ENCODE measurements at places on chromosomes 7 and 10.

DNA sequence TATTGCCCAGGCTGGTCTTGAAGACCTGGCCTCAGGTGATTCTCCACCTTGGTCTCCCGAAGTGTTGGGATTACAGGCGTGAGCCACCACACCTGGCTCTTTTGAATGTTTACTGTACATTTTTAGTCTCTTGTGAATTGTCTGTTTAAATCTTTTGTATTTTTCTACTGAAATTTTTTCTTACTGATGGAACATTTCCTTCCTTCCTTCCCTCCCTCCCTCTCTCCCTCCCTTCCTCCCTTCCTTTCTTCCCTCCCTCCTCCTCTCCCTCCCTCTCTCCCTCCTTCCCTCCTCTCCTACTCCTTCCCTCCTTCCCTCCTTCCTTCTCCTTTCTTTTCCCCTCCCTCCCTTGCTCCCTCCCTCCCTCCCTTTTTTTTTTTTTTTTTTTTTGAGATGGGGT is 58.0 kb downstream of the DAGLB start:
- no peaks in the 10 kb centered on the region for H3K4me1 ChIP-seq
- peaks cover 78% of the 10 kb centered on the region for H3K36me3 ChIP-seq
- no peak overlapping the region for H3K4me3 ChIP-seq
- no peak for DNase-seq
- H3K27me3 ChIP-seq: no peaks in the 10 kb centered on the region

GRCh38 chr10:125149036-125149679 is 11.2 kb downstream of the CTBP2 start:
- no peak for DNase-seq
- no peak overlapping the region for H3K27ac ChIP-seq
- no peaks in the 10 kb centered on the region for H3K4me1 ChIP-seq
- peaks cover 12% of the 10 kb centered on the region for H3K36me3 ChIP-seq
- no peaks in the 10 kb centered on the region for H3K27me3 ChIP-seq

- no peak overlapping the region for H3K4me3 ChIP-seq
- DNase-seq: no peak
- no peaks in the 10 kb centered on the region for H3K4me1 ChIP-seq
- no peaks in the 10 kb centered on the region for H3K36me3 ChIP-seq
- no peaks in the 10 kb centered on the region for H3K27me3 ChIP-seq
Measured at GRCh38 chr10:66823301-66823700, 102.5 kb upstream of the LRRTM3 start.

- no peak overlapping the region for H3K4me3 ChIP-seq
- H3K27me3 ChIP-seq: no peaks in the 10 kb centered on the region
- DNase-seq: no peak
- no peak overlapping the region for H3K27ac ChIP-seq
- H3K4me1 ChIP-seq: peaks cover 19% of the 10 kb centered on the region
Measured at GRCh38 chr7:40784176-40784575, 649.4 kb downstream of the SUGCT start.

DNA sequence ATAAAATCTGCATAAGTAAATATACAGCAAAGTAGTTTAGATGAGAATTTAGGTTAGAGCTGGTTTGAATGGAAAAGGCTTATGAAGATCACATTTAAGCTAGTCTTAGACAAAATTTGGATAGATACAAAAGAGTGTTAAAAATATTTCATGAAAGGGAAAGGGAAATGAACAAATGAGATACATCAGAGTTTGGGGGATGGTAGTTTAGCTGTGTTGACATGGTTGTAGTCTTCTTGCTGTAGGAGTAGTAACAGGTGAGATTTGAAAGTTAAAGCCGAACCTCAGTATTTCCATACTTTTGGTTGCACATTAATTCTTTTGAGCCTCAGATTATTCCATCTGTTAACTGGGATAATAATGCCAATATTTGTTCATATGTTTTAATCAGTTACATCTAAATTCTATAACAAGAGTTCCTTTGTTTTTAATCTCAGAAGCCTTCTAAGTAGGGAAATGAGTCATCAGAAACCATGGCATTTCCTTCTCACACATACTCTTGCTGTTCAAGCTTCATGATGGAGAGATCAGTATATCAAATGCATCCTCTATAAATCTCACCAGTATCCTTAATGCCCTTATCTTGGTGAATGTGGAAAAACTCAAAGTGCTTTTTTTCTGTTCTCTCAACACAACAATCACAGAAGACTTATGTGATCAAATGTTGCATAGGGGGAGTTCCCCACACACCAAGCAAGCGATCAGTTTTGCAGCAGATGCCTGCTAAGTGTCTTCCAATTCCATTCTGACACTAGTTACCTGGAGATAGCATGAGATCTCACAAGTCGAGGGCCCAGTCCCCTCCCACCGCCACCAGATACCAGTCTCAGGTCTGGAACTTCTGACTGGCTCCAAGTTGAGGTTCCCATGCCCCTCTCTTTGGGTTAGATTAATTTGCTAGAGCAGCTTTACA is 84.7 kb downstream of the MAPK8 start:
- no peaks in the 10 kb centered on the region for H3K27me3 ChIP-seq
- H3K4me3 ChIP-seq: no peak overlapping the region
- no peaks in the 10 kb centered on the region for H3K36me3 ChIP-seq
- H3K27ac ChIP-seq: no peak overlapping the region
- DNase-seq: no peak

DNA sequence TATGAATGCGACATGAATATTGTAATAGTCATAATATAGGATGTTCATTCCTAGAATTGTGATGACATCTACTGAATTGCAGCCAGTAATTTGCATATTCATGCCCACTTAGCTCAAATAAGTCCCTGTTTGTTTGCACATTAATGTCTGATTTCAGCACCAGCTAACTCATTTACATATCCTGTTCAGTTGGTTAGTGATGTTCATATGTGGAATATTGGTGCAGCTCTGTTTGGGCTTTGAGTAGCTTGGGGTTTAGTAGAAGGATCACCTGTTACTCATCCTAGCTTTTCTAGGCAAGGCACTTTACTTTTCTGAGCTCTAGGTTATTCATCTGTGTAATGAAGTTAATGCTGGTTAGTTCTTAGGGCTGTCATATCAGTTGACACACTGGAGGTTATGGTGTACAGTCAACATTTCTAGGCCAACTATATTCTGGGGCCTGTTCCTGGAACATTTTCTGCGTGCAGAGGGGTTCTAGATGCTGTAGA is 238.4 kb downstream of the EXOC4 start:
- H3K36me3 ChIP-seq: peaks cover 12% of the 10 kb centered on the region
- H3K27ac ChIP-seq: peak overlapping the region; percentile 43
- H3K4me3 ChIP-seq: no peak overlapping the region
- DNase-seq: no peak
- H3K27me3 ChIP-seq: no peaks in the 10 kb centered on the region
- H3K4me1 ChIP-seq: peaks cover 27% of the 10 kb centered on the region

DNA sequence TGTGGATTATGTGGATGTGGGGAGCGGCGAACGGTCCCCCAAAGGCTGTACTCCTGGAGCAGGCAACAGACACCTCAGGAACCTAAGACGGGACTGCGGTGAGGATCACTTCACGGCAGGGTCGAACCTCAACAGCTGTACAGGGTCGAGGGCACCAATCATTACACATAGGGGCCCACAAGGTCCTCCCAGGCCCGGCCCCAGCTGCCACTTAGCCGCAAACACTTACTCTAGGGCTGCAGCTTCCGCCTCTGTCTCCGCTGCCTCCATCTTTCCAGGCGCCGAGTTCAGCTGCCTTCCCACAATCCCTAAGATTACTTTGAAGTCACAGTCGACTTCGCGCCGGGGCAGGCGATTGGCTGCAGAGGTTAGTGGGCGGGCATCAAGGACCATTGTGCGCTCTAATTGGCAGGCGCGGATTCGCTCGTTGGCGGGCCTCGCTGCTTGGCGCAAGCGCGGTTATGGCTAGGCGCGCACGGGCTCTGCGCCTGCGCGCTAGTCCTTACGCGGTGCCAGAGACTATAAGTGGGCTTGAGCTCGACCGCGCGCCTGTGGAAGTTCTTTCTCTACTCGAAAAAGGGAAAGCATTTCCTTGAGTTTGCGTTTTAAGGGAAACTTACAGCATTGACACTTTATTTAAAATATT is at the start of gene ZWINT:
Gene ZWINT, minus strand, starts transcription at position 293 of the 646 bp plus-strand sequence. Its CDS starts 23 bp downstream, at position 270.
- peak within 1 kb of the TSS; percentile 56 for H3K4me3 ChIP-seq
- peaks cover 41% of the 10 kb centered on the region for H3K36me3 ChIP-seq
- peak within 1 kb of the TSS; percentile 92 for H3K27ac ChIP-seq

GRCh38 chr7:139681463-139681755 is 96.4 kb downstream of the HIPK2 start:
- no peak overlapping the region for H3K4me3 ChIP-seq
- no peaks in the 10 kb centered on the region for H3K27me3 ChIP-seq
- H3K36me3 ChIP-seq: no peaks in the 10 kb centered on the region

DNA sequence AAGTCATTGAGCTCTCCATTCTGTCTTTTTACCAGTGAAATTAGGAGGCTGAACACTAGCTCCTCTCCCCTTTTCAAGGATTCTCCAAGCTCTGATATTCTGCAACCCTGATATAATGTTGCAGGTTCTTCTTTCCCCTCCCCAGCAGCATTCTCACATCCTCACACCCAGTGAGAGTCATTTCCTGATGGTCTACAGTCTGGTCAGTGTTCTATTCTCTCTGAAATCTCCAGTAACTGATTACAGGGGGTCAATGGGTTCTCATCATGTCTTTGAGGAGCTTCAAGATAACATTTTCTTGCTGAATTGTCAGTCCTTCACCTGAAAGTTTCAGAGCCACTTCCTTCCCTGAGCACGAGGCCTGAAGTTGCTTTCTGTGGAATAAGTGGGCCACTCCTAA is 299.4 kb downstream of the PTEN start:
- H3K4me3 ChIP-seq: no peak overlapping the region
- H3K36me3 ChIP-seq: no peaks in the 10 kb centered on the region
- no peak for DNase-seq
- 0 out of 2 replicates have a peak, but pooled peaks cover 2% of the 10 kb centered on the region for H3K4me1 ChIP-seq
- H3K27ac ChIP-seq: no peak overlapping the region

GRCh38 chr7:84412161-84412969 is 217.8 kb upstream of the SEMA3A start:
- H3K4me3 ChIP-seq: no peak overlapping the region
- no peaks in the 10 kb centered on the region for H3K36me3 ChIP-seq
- no peak for DNase-seq

Data from DND-41 (cell line).